CD4-positive, alpha-beta T cell treated with Interleukin-6 for 4 hours (primary cell): ENCODE measurements at places on chromosomes 6 and 20.

- no peak for DNase-seq
Observed at GRCh38 chr6:168309183-168309582, 10.4 kb downstream of the DACT2 start.

GRCh38 chr6:7219310-7219709 is 93.7 kb downstream of the SSR1 start:
- DNase-seq, result no peak

DNA sequence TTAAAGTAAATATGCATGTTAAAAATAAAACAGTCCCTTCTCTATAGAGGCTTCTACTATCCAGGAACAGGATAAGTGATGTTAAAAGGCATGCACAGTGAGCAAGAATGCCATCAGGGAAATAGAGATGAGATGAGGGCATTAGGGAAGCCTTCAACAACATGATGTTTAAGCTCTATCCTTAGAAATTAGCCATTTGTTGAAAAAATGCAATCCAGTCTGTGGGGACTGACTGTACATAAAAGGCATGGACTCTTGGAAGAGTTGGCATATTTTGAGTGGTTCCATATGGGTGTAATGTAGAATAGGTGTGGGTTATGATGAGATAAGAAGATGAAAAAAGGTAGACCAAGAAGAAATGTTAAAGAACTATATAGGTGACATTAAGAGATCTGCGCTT is 5.8 kb downstream of the KIAA0319 start:
- DNase-seq, result no peak

DNA sequence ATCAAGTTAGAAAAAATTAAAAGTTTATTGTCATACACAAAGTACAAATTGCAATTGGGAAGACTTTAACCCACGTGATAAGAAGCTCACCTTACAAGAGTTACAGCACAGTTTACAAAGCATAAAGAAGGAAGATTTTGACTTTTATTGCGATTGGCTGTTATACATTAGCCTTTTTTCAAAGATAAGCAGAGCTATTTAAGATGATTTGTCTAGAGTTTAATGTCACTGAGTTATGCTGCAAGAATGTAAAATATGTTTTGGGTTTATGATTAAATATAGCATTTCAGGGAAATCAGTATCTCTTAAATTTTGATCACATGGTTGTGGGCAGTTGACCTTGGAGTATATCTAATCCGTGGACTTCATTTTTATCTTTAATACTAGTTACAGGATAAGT is 664.2 kb upstream of the PTCHD4 start:
- DNase-seq, result no peak

GRCh38 chr20:10639077-10639736 is 34.6 kb downstream of the JAG1 start:
- DNase-seq, result no peak

GRCh38 chr20:63577317-63577894 is 3.4 kb upstream of the HELZ2 start:
- no peak for DNase-seq

GRCh38 chr6:151101161-151101815 is 138.5 kb upstream of the AKAP12 start:
- DNase-seq, result no peak

- no peak for DNase-seq
Observed at GRCh38 chr20:31685853-31686643, 36.6 kb downstream of the BCL2L1 start.

DNA sequence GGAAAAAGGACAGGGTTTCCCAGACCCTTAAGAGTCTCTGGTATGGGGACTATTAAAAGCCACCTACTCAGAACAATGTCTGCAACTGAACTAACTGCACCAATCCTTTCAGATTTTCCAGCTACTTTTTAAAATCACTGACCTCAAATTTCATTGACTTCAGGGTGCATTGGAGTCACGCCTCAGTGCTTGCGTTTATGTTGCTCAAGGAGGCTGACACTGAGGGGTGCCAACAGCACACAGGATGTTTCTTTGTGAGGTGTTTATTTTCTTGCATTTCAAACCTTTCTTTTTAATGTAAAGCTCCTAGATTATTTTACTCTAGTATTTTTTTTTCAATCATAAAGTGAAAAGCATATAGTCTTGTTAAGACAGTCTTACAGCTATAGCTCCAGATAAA is 402.0 kb upstream of the SLC35B3 start:
- no peak for DNase-seq

DNA sequence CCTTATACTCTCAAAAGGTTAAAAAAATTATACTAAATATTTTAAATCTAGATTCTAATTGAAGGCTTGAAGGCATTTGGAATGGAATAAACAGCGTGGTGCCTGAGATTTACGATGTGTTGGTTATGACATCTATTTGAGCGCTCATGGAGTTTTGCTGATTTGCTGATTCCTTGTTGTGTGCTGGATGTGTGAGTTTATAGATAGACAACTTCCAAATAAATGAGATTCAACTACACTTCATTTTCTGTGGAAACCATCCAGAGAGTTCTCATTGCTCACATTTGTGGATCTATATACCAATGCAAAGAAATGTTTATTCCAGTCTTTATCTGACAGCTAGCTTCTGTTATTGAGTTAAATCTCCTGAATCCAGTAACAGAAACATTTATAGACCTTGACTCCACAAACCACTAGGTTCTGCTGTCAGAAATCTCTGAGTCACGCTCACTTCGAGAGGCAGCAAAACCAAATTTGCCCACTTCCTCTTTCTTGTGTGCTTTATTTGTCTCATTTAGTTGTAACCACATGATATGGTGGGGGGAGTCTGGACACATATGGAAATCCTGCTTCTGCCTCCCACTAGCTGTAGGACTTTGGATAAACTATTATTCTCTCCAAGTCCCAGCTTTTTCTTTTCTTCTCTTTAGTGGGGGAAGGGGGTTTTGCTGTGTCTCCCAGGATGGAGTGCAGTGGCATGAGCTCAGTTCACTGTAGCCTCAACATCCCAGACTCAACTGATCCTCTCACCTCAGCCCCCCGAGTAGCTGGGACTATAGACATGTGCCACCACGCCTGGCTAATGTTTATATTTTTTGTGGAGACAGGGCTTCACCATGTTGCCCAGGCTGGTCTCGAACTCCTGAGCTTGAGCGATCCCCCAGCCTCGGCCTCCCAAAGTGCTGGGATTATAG is 54.5 kb downstream of the IPCEF1 start:
- DNase-seq, result peak; percentile 32

DNA sequence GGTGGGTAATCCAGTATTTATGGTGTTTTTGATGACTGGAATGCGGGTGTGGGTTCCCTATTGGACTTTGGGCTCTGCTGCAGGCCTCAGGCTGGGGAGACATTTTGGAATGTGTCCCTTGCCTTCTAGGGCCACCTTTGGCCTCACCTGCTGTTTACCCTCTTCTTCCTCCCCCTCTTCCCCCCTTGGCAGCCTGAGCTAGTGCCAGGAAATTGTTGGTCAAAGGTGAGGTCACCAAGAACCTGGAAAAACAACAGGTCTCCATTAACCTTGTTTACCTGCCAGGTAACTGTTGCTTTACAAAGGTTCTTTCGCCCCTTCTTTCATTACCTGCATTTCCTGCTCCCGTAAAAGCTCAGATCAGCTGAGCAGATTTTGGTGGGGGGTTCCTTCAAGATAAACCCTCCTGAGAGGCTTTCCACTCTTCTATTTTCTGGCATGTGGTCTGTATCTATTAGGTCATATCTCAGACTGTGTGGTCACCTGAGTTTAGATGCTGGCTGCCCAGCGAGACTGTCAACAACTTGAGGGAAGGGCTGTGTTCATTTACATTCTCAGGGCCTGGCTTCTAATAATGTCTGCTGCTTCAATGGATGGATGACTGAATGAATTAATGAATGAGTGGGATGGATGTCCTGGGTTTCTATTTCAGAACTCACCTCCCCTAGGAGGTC is 34.7 kb downstream of the VEGFA start:
- DNase-seq, result no peak

GRCh38 chr6:82145926-82146452 is 101.6 kb downstream of the IBTK start:
- no peak for DNase-seq

DNA sequence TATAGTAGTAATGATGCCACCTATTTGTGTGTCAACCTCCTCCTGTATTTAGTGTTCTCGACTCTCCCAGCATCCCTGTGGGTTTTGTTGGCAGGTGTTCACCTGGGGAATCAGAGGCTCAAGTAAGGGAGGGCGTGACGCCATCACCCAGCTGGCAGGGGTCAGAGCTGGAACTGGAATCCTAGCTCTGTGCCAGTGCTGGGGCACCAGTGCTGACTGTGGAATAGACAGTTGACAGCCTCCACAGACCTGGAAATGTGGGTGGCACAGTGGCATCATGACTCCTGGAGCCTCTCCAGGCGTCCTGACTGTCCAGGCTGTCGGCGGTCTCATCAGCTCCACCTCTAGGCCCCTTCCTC is 102.8 kb downstream of the SYCP2 start:
- DNase-seq, result no peak

DNA sequence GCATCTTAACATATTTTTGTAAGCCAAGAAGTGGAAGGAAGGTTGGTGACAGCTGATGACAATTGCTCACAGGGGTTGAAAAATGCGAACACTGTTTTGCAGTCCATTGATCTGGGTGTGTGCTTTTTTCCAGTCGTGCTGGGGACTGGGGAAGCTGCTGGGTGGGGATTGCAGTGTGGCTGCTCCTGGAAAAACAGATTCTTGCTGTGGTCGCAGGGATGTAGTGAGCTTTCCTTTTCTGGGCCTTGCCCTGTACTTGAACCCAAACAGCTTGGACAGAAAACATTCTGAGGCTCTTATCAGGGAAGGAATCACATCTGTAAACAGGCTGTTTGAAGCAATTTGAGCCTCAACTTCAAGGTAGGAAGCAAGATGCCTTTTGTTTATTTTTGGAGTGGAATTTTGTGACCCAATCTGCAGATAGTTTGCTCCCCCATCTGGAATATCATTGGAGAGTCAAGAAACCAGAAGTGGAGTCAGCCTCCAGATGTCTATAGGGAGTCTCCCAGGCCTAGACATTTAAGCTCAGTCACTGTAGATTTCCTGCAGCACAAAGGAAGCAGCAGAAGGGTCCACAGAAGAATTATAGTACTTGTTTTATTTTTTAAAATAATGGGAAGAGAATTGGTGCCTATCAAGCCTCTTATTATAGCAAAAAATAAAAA is 279.2 kb upstream of the FERMT1 start:
- no peak for DNase-seq

DNA sequence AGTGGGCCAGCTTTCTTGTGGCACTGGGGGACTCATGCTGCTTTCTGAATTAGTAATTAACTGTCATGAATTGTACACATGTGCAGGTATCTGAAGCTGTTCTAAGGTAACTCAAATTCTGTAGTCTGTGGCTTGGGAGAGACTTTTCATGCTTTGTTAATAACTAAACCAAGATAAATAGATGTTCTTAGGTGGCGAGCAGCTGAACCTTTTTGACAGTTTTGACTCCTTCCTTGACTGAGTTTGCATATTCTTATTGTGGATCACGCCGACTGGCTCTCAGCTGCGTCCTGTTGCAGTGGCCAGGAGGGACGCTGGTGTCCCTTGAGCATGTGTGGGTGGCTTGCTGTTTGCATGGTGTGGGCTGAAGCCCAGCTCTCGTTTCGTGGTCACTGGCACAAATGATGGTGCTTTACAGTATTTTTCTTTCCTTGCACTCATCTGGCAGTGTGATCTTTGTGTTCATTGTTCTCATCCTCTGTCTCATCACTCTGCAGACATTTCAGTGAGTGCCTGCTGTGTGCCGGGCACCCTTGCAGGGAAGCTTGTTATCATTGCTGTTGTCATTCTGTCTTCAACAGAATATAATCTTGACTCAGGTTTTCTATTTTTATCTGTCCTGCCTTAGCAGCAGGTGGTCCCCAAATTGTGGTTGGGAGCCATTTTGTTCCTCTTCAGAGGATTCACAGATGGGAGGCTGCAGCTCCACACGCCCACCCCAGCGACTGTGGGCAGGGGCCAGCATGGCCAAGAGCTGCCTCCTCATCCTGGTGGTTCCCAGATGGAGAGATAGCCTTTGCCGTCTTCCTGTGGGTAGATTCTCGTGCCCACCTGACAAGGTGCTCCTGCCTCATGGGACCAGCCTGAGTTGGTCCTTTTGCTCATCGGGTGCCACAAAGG is 39.6 kb downstream of the DUSP22 start:
- DNase-seq, result no peak

GRCh38 chr20:44648579-44648978 is 2.9 kb downstream of the ADA start:
- DNase-seq, result no peak

- DNase-seq, result no peak
Observed at GRCh38 chr6:112827793-112828192, 480.7 kb downstream of the RFPL4B start.

DNA sequence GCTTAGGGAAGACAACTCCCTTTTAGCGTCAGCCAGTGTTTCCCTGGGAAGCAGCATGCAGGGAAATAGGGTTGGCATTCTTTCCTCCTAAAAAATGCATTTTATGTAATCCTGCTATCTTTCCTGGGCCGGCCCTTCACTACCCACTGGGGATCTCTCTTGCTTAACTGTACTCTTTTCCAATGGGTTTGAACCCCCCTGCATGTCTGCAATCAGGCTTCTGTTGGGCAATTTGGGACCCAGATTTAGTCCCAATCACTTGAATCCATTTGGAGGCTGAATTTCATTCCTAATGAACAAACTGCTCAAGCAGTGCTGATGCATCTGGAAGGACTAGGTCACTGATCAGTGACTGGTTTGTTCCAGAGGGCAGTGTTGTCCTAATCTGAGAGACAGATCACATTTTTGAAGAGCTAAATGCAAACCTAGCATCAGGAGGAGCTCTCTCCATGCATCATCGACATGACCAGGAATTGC is 152.0 kb downstream of the TSHZ2 start:
- no peak for DNase-seq

DNA sequence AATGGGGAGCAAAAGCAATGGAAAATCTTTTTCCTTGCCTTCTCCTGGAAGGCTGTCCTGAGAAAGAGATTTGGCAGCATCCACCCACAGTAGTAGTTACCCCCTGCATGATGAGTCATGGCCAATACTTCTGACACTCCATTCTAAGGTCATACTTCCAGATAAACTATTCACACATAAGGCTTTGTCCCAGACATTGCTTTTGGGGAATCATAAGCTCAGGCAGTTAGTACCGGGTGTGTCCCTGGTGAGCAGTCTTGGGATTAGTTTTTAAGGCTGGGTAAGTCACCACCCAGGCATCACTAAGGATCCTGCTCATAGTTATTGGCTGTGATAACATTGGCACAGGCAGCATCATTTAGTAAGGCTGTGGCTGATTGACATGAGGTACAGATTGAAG is 160.6 kb upstream of the GGTLC1 start:
- DNase-seq, result no peak

GRCh38 chr20:37071481-37071911 is 24.3 kb downstream of the RBL1 start:
- peak; percentile 63 for DNase-seq

DNA sequence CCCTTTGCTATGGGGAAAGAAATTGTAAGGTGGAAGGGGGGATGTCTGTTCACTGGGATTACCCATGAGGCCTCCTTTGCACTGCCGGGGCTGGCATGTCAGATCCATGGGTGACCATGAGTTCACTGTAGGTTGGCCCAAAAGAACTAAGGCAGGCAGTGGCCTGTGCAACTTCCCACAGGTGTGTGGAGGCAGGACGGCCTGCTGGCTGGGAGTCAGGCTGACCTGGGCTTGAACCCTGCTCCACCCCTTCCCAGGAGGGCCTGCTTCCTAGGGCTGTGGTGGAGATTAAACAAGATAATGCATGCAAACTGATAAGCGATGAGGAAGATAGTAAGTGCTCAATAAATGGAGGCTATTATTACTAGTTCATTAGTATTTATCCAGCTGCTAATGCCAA is 163.0 kb downstream of the EYA2 start:
- DNase-seq, result no peak
